ENCODE measurements at places on chromosomes 3 and 15.

- H3K4me3 ChIP-seq = no peak overlapping the region
- no peaks in the 10 kb centered on the region for H3K36me3 ChIP-seq
- H3K27me3 ChIP-seq = peaks cover 6% of the 10 kb centered on the region
- DNase-seq = no peak
- no peak overlapping the region for H3K27ac ChIP-seq
- peaks cover 18% of the 10 kb centered on the region for H3K4me1 ChIP-seq
These were observed 36.4 kb upstream of the FSTL1 start for GRCh38 chr3:120487191-120487650.

- no peak for DNase-seq
- H3K36me3 ChIP-seq = peaks cover 17% of the 10 kb centered on the region
- peaks cover 6% of the 10 kb centered on the region for H3K27me3 ChIP-seq
- H3K4me1 ChIP-seq = peaks cover 38% of the 10 kb centered on the region
- H3K4me3 ChIP-seq = no peak overlapping the region
These were observed 47.5 kb downstream of the CRYGS start for GRCh38 chr3:186496635-186497034.

DNA sequence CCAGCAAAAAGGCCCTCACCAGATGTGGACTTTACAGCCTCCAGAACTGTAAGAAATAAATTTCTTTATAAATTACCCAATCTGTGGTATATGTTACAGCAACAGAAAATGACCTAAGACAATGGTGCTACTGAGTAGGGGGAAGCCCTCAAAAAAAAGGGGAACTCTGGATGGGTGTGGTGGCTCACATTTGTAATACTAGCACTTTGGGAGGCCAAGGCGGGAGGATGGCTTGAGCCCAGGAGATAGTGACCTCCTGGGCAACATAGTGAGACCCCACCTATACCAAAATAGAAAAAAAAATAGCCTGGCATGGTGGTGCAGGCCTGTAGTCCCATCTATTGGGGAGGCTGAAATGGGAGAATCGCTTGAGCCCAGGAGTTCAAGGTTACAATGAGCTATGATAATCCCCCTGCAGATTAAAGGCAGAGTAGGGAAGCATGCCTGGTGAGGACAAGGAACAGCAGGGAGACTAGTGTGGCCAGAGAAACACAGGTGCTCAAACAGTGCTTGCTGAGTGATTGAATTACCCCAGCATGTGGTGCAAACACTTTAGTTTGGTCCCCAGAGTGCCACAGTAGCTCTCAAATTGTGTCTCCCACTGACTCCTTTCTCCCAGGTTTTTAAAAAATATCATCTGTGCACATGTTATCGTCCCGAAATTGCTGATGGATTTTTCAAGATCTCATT is 13.9 kb upstream of the USP3 start:
- DNase-seq = no peak
- H3K27me3 ChIP-seq = peaks cover 12% of the 10 kb centered on the region
- H3K4me1 ChIP-seq = peaks cover 22% of the 10 kb centered on the region
- H3K27ac ChIP-seq = no peak overlapping the region

DNA sequence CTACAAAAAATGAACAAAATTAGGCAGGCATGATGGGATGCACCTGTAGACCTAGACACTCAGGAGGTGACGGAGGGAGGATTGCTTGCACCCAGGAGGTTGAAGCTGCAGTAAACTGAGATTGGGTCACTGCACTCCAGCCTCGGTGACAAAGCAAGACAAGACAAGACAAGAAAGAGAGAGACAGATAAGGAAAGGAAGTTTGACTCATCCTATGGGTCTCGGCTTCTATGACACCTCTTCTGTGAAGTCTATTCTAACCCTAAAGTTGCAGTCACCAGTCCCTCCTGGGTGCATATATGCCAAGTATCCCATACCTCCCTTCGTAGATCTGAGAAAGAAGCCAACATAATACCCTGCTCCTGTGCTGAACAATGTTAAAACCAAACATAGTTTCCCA is 7.9 kb upstream of the ZMAT3 start:
- no peak overlapping the region for H3K4me3 ChIP-seq
- no peak overlapping the region for H3K27ac ChIP-seq
- H3K27me3 ChIP-seq = no peaks in the 10 kb centered on the region
- H3K36me3 ChIP-seq = no peaks in the 10 kb centered on the region
